ENCODE measurements at places on chromosomes 13 and 19.

GRCh38 chr19:6604906-6605305 lies 14.0 kb upstream of the CD70 start:
- DNase-seq = no peak

- no peak for DNase-seq
Measured at GRCh38 chr13:45799451-45799850, 52.1 kb downstream of the SIAH3 start.

DNA sequence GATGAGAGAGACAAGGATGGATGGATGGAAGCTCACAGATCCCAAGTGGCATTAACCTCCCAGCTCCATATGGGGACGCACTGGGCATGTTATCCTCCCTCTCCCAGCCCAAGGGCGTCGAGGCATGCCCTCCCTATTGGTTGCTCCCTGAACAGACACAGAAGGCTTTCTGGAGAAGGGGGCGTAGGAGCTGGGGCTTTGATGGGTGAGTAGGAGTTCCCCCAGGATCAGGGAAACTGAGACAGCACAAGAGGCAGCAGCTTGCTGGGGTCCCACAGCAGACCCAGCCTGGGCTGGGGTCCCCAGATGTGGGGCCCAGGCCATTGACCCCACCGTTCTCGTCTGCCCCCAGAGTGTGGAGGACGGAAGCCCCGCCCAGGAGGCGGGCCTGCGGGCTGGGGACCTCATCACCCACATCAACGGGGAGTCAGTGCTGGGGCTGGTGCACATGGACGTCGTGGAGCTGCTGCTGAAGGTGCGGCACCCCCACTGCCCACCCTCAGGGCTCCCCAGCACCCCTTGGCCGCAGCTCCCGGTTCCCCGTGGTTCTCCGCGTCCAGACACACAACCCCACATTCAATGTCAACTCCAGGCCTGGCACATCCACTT lies 7.5 kb upstream of the PIK3R2 start:
- no peak for DNase-seq

GRCh38 chr19:47863514-47863936 lies 4.5 kb downstream of the TPRX2 start:
- DNase-seq = peak; percentile 72

- no peak for DNase-seq
Measured at GRCh38 chr13:93355094-93355493, 128.5 kb downstream of the GPC6 start.

- peak; percentile 56 for DNase-seq
Measured at GRCh38 chr19:7925171-7925851, 624 bp downstream of the CTXN1 start.

GRCh38 chr19:5051619-5052018 lies 82.7 kb downstream of the KDM4B start:
- no peak for DNase-seq

- DNase-seq = no peak
Measured at GRCh38 chr13:25110956-25111584, 15.1 kb downstream of the PABPC3 start.

DNA sequence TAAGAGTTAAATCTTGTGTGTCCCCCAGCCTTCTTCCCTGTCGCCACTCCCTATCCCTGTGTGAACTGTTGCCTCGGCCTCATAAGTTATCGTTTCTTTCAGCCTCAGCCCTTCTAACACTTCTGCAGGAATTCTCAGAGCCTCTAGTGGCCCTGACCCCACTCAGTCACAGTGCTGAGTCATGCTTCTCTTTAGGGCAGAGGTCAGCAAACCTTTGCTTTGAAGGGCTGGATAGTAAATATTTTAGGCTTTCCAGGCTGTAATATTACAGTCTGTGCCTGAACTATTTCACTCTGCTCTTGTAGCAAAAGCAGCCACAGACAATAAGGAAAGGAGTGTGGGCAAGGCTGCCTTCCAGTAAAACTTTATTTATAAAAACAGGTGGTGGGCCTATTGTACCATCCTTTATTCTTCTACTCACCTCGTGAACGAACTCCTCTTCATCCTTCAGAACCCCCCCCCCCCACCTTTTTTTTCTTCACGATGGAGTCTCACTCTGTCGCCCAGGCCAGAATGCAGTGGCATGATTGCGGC lies 22.1 kb downstream of the MYO9B start:
- no peak for DNase-seq

GRCh38 chr13:99805361-99805760 lies 166.2 kb downstream of the ZIC5 start:
- no peak for DNase-seq

DNA sequence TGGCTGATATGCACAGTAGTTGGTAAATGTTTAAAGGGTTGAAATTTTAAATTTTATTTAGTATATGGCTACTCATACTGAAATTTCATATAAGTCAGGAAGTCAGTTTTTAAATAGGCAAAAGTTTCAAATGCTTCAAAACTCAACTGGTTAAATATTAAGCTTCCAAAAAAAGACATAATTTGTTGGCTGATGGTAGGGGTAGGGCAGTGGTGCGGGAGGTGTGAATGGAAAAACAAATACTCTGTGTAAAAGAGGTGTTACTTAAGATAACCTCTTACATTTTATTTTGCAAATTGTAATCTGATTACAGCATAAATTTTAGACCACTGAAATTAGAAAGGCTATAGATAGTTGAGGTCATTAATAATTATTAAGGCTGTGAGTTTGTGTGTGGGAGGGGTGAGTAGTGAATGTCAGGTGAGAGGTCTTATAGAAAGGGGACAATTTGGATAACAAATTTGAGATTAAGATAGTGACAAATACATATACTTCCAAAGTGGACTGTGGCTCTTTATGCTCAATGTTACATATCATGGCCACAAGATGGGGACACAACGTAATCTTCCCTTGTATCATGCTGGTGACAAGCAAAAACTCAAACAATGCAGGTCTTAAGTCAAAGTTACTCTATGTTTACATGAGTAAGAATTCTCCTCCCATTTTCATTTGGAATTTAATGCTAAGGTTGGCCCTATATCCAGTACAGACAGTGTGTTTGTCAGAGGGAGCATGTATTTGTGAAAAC lies 36.6 kb upstream of the OXGR1 start:
- peak; percentile 46 for DNase-seq

GRCh38 chr19:13748169-13748828 lies 16.0 kb upstream of the MRI1 start:
- DNase-seq = no peak

GRCh38 chr19:31315652-31316051 lies 33.6 kb downstream of the TSHZ3 start:
- DNase-seq = no peak

- no peak for DNase-seq
Measured at GRCh38 chr13:41543664-41544300, 86.4 kb downstream of the RGCC start.

GRCh38 chr13:47929156-47929555 lies 71.9 kb downstream of the SUCLA2 start:
- no peak for DNase-seq

GRCh38 chr13:77300176-77301037 lies 26.5 kb downstream of the MYCBP2 start:
- no peak for DNase-seq

GRCh38 chr13:40494946-40495620 lies 171.4 kb downstream of the FOXO1 start:
- DNase-seq = no peak

GRCh38 chr19:31725051-31725450 lies 375.8 kb upstream of the TSHZ3 start:
- DNase-seq = no peak

DNA sequence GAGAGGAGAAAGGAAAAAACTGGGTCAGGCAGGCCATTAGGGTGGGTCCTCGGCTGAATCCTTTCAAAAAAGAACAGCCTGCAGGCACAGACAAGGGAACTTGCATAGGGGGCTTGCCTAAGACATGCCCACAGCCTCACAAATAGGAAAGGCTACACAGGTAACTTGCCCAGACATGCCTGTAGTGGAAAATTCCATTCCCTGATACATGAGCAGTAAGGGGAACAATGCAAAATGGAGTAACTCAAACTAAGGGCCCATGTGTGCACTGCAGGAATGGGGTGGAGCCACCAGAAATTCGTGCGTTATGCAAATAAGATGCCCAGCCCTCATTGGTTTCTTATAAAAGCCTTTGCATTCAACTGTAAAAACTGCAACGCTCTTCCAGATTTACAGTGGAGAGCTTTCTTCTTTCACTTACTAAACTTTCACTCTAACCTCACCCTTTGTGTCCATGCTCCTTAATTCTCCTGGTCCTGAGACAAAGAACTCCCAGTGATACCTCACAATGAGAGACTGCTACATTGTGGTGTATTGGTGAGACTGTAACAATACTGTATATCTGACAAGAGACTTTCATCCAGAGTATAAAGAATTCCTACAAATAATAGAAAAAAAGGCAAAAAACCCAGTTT lies 59.5 kb upstream of the SLITRK1 start:
- no peak for DNase-seq

- no peak for DNase-seq
Measured at GRCh38 chr13:112796190-112796915, 106.5 kb downstream of the ATP11A start.

DNA sequence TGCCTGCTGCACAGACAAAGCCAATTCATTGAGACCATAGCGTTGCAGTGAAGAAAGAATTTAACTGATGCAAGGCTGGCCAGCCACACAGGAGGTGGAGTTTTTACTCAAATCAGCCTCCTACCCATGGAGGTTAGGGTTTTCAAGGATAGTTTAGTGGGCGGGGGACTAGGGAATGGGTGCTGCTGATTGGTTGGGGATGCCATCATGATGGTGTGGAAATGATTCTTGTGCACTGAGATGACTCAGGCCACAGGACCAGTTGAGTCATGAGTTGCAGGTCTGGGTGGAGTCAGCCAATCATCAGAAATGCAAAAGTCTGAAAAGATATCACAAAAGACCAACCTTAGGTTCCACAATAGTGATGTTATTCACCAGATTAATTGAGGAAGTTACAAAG lies 359.6 kb downstream of the FOXO1 start:
- DNase-seq = no peak

- DNase-seq = peak; percentile 62
Measured at GRCh38 chr13:41352935-41353840, 42.1 kb downstream of the NAA16 start.

DNA sequence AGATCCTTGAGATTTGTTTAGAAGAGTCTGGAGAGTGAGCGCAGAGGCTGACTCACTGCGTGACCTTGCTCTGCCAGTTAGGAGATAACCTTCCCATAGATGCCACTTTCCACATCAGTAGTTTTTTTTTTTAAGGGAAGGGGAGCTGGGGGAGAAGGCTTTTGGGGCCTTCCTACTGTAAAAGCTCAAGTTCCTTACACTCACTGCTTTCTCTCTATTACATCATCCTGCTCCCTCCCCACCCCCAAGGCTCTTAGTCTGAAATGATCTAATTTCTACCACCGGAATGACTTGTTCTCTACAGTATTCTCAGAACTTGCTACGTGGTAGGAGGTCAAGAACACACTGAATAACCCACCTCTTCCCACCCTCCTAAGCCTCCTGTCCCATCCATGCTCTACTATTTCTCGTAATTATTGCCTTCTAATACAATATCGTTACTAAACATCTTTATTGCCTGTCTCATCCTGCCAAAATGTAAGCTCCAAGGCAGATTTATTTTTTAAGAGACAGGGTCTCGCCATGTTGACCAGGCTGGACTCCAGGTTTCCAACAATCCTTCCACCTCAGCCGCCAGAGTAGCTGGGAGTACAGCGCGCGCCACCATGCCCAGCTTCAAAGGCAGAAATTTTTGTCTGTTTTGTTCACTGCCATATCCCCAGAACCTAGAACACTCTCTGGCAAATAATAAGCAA lies 1.2 kb downstream of the LONP1 start:
- peak; percentile 50 for DNase-seq

- no peak for DNase-seq
Measured at GRCh38 chr13:37187105-37187504, 81.6 kb upstream of the CSNK1A1L start.

DNA sequence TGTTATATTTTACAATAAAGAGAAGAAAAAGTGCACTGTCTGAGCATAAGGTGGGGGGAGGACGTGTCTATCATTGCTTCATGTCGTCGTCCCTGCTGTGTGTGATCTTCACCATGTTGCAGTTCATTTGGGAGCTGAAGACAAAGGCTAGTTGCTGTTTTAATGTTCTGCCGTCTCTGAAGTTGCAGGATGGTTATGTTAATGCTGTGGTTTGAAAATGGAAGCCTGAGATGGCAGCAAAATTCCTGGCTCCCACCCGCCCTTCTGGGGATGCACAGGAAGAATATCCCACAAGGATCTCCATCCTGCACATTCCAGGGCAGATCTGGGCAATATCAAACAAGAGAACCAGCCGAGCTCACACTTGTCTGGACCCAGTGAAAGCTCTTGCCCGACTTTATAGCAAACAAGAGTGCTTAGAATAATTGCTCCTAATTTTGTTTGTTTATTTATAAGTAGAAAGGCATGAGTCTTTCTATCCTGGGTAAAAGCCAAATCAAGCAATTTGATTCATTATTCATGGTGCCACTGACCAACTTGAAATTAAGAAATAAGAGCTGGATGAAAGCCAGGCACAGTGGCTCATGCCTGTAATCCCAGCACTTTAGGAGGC lies 110.3 kb upstream of the ABCC4 start:
- no peak for DNase-seq

DNA sequence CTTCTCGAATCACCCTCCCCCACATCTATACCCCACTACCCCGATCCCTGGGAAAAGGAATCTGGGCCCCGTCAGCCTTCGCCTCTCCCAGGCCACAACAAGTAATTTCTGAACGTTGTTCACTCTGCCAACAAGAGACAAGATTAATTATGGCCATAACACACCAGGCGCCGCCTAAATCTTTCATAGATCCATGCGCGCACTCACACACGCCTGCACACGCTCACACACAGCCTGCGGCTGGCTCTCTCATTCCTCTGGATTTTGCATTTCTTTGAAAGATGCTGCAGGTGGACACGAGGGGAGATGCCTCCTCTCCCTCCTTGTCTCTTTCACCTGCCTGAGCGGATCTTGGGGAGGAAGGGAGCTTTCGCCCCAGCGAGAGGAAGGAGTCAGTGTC lies 17.1 kb downstream of the ZNRF4 start:
- no peak for DNase-seq

DNA sequence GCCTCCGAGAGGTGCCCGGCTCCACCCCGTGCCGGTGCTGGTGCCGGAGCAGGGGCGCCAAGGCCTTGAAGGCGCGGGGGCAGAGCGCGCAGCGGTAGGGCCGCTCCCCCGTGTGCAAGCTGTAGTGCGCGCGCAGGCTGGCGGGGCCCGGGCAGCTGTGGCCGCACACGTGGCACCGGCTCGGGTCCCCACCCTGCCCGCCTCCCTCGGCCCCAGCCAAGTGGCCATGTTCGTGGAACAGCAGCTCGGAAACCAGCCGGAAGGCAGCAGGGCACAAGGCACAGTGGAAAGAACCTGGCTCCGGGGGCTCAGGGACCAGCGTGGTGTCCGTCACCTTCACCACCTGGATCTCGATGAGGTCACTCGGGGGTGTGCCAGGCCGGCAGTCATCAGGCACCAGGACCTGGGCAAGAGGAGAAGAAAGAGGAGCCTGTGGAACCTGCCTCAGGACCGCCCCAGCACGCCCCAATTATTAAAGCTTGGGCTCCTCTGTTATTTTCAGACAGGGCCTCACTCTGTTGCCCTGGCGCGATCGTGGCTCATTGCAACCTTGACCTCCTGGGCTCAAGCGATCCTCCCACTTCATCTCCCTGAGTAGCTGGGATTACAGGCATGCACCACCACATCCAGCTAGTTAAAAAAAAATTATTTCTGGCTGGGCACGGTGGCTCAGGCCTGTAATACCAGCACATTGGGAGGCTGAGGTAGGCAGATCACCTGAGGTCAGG lies 2.0 kb downstream of the ZNF784 start:
- no peak for DNase-seq

GRCh38 chr13:36920616-36921185 lies 663 bp upstream of the SMAD9 start:
- no peak for DNase-seq
